ENCODE measurements at places on chromosomes 12 and 14.

GRCh38 chr14:64220466-64220865 lies 73.7 kb downstream of the ESR2 start:
- DNase-seq = no peak

GRCh38 chr12:64627771-64628170 lies 17.5 kb downstream of the RASSF3 start:
- no peak for DNase-seq

GRCh38 chr14:101601606-101602465 lies 40.5 kb downstream of the DIO3 start:
- no peak for DNase-seq

GRCh38 chr14:101115652-101116051 lies 212.1 kb upstream of the RTL1 start:
- DNase-seq = no peak

- no peak for DNase-seq
Measured at GRCh38 chr14:78412475-78412874, 242.3 kb downstream of the NRXN3 start.

DNA sequence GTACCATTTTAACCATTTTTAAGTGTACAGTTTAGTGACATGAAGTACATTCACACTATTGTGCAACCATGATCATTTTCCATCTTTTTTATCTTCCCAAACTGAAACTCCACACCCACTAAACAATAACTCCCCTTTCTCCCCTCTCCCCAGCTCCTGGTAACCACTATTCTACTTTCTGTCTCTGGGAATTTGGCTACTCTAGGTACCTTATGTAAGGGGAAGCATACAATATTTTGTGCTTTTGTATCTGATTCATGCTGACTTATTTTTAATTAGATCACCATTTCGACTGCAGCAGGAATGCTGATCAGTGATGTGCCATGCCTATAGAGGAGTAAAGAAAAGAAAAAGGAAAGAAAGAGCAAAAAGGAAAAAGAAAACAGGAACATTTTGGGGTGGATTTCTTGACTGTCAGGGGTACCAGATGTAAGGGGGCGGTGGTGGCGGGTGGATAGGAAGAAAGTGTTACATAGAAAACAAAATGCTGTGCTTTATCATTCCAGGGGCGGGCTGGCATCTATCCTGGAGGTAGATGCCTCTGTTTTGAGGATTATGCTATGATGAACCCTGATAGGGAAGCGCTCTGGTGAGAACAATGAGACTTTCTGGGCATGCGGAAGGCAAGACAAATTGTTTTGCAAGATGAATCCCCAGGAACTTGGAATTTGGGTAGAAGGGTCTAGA lies 45.2 kb upstream of the CTDSP2 start:
- no peak for DNase-seq

GRCh38 chr14:65169351-65169750 lies 67.0 kb upstream of the MAX start:
- DNase-seq = no peak

DNA sequence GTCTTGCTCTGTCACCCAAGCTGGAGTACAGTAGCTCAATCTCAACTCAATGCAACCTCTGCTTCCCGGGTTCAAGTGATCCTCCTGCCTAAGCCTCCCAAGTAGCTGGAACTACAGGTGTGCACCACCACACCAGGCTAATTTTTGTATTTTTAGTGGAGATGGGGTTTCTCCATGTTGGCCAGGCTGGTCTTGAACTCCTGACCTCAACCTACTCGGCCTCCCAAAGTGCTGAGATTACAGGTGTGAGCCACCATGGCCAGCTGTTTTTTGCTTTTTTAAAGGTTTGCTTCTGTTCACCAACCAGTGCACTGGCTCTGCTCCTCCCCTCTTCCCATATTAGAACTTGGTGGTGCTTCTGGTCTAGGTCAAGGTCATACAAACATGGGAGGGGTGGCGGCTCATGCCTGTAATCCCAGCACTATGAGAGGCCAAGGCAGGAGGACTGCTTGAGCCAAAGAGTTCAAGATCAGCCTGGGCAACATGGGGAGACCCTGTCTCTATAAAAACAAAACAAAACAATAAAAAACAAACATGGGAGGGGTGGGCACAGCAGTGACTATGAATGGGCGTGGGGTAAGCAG lies 20.4 kb upstream of the PAPOLA start:
- no peak for DNase-seq

DNA sequence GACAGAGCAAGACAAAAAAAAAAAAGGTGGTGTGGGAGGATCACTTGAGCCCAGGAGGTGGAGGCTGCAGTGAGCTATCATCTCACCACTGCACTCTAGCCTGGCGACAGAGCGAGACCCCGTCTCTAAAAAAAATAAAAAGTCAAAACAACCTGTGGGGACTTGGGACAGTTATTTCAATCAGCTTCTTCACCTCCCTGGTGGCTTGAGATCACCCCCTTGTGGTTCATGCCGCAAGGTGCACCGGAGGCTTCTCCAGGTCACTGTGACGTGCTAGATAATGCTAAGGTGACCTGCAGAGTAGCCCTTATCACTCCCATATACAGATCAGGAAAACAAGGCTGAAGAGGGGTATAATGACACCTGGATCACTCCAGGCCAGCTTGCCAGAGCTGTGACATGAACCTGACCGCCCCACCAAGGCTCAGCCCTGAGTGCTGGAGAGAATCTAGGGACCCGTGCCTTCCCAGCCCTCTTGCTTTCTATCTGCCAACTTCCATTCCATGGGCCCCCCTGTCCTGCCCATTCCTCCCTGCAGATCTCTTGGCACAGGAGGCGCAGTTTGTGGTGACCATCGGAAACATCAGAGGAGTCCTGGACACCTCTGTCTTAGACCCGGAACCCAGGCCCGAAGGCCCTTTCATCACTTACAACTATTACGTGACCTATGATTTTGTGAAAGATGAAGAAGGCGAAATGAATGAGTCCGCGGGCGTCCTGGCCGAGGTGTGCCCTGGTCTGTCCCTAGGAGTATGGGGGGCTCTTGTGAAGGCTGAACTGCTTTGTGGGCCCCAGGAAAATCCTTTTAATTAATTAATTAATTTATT lies 8.1 kb downstream of the LRRC43 start:
- no peak for DNase-seq

DNA sequence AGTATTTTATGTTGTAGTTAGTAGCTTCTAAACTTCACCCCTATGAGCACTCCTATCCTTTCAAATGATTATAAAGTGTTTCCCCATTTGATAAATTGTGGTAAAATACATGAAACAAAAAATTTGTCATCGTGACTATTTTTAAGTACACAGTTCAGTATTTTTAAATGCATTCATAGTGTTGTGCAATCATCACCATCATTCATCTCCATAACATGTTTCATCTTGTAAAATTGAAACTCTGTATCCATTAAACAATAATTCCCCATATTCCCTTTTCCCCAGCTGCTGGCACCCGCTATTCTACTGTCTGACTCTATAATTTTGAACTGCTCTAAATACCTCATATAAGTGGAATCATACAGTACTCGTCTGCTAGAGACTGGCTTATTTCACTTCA lies 52.5 kb downstream of the ATP23 start:
- no peak for DNase-seq

DNA sequence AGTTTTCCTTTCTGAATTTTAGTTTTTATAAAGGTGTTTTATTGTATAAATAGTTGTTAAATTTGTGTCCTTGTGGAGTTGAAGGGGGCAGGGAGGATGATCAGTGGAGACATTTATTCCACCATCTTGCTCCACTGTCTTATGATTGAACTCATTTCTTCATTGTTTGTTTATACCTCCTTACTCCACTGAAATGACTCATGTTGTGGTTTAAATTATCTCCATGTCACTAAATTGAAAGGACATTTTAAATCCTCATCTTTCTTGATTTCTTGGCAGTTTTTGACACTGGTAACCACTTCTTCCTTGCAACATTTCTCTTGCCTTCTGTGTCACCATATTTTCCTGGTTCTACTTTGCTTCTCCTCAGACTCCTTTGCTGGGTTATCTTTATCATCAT lies 23.6 kb upstream of the FERMT2 start:
- no peak for DNase-seq

Data from frontal cortex (tissue), 4 donors.